Bone marrow (tissue), 2 donors: ENCODE measurements at places on chromosomes 7 and 10.

DNA sequence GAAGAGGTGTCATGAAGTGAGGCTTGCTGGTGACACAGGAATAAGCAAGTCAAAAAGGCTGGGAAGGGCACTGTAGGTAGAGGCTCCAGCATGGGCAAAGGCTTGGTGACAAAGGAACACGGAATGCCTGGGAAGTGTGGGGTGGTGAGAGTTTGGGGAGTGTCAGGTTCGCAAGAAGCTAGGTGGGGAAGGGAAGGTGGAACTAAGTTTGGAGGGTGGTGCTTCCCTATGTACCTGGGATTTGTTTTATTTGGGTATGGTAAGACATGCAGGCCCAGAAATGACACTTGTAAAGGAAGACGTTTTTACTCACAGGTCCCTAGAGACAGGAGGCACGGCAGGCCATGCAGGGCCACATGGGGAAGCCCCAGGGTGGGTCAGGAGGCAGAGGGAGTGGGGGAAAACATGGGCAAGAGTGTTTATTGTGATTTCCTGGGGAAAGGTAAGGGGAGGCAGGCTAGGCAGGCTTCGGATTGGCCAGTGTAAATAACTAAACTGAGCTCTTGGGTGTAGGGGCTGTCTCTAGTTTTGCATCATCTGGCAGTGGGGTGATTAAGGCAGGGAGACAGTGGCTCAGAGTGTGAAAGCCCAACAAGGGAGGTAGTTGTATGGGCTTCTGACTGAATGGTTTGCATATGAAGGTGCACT lies 52.1 kb downstream of the SH2D4B start:
- DNase-seq: no peak

DNA sequence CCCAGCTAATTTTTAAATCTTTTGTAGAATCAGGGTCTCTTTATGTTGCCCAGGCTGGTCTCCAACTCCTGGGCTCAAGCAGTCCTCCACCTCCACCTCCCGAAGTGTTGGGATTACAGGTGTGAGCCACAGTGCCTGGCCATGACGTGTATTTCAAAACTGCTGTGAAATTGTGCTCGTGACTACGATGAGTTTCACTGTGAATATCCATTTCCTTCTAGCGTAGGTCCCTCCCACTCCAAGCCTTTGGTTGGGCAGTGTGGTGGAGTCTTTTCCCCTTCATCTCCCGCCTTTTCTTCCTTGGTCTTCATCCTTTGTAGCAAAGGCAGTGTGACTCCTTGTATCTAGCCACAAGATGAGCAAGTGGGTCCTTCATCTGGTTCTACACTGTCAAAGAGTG lies 56.2 kb downstream of the CUL1 start:
- no peak for DNase-seq

DNA sequence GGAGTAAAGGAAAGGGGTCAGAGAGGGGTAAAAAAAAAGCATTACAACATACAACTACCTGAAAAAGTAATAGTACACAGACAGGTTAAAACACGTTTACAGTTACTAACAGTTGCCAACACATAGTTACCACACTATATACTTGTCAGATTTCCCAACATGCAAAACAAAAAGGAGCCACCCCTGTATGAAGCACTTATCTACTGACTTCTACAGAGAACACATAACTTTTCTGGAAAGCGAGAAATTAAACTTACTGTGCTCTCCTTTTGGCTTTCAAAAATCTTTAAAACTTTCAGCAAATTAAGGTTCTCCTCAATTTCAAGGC lies 2.1 kb downstream of the ABI1 start:
- no peak for DNase-seq

GRCh38 chr10:75770626-75771081 lies 339.2 kb downstream of the LRMDA start:
- DNase-seq: no peak

GRCh38 chr7:18638594-18639452 lies 143.3 kb downstream of the HDAC9 start:
- no peak for DNase-seq

- no peak for DNase-seq
Observed at GRCh38 chr7:78095549-78095948, 297.0 kb downstream of the PHTF2 start.

DNA sequence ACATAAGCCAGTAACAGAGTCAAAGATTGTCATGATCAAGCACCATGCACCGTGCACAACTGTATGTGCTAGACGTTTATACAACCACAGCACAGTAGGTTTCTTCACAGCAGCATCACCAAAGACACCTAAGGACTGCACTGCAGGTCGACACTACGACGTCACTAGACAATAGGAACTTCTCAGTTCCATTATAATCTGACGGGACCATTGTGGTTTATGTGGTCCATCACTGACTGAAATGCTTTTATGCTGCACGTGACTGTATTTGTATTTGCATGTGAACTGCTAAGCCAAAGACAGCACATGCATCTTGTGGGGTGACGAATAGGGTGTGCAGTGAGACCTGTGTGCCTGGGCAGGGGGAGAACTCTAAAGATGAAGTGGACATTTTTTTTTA lies 164.9 kb downstream of the PARD3 start:
- DNase-seq: no peak

- DNase-seq: no peak
Observed at GRCh38 chr10:73480158-73480557, 15.7 kb downstream of the PPP3CB start.

DNA sequence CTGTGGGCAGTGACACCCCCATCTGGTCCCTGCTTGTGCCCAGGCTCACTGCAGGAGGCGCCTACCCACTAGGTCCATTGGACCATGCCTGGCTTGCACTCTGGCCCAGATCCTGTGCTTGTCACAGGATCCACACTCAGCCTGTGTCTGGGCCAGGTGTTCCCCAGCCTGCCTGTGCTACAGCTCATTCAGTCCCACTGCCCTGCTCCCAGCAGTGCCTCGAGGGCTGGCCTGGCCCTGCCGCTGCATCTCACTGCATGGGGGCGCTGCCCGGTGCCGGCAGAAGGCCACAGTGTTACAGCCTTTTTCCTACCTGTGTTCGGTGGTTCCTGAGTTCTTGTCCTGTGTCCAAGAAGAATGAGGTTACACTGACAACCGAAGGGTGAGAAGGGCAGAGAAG lies 21.3 kb downstream of the SDHAF3 start:
- DNase-seq: no peak
